ENCODE measurements at places on chromosomes 7 and 10.

GRCh38 chr7:32283546-32283945 is 206.6 kb downstream of the LSM5 start:
- DNase-seq, result no peak

GRCh38 chr10:6171881-6172695 is 30.6 kb upstream of the PFKFB3 start:
- DNase-seq, result no peak

DNA sequence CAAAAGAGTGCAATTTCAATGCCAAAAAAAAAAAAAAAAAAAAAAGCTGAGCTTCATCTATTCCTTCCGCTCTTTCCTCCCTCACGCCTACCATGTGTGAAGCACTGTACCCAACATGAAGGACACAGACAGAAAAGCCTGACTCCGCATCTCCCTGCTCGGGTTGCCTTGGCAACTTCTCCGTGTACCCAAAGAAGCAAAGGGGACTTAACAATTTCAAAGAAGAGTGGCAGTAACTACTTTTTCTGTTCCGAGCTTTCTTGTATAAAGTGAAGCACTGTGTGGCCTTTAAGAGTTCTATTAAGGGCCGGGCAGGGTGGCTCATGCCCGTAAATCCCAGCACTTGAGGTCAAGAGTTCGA is 177.7 kb downstream of the PRKCQ start:
- DNase-seq, result no peak

DNA sequence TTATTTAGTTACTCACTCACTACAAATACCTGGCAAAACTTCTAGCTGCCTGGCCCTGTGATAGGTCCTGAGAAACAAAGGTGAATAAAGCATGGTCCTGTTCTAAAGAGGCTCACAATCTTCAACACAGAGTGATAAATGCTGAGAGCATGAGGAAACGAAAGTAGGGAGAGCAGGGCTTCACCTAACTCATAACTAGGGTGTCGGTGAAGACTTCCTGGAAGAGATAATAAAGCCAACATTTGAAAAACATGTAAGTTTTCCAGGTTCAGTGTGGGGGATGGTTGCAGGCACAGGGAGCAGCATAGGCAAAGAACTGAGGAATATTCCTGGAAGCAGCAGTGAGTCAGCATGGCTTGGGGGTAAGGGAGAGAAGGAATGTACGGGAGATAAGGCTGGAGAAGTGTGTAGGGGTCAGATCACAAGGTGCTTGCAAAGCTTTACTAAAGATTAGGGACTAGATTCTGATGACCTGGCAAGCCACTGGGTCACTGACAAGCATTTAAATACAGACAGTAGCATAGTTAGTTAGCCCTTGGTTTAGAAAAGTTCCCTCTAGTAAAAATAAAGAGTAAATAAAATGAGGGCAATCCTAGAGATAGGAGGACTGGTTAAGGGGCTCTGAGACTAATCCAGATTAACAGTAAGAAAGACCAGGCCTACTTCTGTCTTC is 5.1 kb downstream of the KEL start:
- DNase-seq, result no peak

GRCh38 chr7:69654849-69655707 is 56.8 kb downstream of the AUTS2 start:
- DNase-seq, result no peak

DNA sequence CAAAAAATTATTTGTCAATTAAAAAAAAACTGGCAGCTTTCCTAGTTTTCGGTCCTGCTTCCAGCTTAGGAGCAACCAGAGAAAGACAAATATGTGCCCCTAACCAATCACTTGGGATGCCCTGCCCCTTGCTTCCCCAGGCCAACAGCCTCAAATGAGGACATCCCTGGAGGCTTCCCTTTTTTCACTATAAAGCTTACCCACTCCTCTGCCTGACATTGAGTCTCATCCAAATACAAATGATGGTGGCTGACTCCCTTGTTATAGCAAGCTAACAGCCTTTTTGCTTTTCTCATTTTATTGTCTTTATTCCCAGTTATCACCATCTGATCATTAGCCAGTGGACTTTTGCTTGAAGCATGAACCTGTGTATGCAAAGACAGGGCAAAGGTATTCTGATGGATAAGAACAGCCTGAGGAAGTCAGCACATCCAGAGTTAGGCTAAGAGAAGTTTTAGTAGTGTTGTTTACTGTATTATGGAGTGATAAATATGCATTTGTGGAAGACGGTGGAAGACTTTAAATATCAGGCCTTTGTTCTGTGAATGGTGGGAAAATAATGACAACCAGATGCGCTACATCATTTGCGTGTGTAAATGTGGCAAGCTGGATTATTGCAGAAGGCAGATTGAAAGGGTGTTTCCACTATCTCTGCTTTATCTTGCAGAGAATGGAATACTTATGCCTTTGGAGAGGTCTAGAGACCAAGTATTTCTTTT is 1.7 kb upstream of the CCM2 start:
- DNase-seq, result no peak

DNA sequence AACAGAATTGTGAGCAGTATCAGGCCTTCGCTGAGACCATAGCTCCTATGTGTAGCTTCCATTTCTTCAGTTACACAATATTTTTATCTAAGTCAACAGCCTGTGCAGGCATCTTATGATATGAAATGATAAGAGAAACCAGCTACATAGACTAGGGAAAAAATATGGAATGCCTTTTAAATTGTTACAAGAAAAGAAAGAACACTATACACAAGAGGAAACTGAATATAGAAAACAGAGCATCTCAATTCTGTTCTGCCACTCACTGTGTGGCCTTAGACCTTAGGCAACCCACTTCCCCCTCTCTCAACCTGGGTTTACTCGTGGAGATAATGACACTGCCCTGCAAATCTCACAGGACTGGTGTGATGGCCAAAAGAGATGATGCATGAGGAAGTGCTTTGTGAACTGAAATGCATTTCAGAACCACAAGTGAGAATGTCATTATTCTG is 132.9 kb downstream of the LRRN3 start:
- DNase-seq, result no peak
